ENCODE measurements at places on chromosomes 2 and 18.

GRCh38 chr2:240885566-240885965, 10.4 kb downstream of the MAB21L4 start:
- no peak for DNase-seq

- no peak for DNase-seq
Measured at GRCh38 chr18:44840058-44840790, 159.5 kb downstream of the SETBP1 start.

DNA sequence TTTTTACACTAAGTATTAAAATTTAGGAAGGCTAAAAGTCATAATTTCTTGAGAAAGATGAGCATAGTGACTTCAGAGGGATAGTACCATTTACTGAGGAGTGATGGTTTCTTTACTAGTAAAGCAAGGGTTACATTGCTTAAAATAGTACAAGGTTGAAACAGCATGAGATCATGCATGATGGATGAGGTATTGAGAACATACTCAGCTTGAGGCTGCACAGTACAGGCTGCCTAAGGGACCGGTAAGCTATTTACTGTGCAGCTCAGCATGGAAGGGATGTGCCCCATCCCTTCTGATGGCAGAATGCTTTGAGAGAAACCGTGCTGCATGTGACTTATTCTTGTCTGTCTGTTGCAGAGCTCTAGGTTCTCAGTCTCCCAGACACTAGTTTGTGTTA, 122.1 kb downstream of the EML6 start:
- no peak for DNase-seq

DNA sequence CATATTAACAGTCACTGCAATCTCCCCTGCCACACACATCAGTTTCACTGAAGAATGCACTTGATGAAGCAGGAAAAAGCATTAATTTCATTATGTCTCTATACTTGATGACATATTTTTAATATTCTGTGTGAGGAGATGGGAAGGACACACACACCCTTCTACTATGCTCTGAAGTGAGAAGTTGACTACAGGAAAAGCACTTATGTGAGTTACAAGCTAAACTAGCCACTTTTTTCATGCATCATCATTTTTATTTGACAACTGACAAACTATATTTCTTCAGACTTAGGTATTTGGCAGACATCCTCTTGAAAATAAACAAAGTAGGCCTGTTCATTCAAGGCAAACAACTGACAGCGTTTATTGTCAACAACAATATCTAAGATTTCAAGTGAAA, 150.4 kb upstream of the ID2 start:
- no peak for DNase-seq

DNA sequence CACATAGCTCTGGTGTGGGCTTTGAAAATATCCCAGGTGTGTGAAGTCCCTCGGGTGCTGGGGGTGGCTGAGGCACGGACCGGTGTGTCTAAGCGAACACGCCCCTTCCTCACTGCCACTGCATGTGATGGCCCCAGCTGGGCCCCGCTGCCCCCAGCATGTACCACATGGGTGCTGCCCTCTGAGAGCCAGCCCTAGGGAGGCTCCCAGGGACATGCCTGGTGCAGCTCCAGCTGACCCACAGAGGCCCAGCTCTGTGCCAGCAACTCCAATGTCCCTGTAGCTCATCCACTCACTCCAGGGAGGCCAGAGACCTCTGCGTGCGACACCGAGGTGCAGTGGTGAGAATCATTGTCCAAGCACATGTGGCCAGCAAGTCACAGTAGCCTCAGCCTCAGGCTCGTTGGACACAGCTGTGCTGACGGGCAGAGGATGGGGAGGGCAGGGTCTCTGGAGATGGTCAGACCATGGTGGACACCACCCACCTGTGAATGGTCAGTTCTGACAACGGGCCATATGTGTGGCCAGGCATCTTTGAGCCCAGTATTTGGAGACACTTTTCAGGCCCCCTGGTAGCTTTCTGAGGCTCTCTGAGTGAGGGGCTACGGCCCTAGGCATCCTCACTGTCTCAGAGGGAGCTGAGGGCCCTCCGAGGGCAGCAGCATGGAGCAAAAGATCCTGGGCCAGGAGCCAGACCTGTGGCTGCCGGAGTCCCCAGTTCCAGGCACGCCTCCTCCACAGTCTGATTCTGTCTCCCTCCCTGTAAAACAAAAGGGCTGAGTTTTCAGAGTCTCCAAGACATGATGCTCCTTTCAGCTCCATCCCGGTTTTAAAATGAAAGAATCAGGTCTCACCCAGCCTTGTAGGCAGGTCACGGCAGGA, 220.7 kb downstream of the NDUFA10 start:
- DNase-seq = no peak

- DNase-seq = peak; percentile 85
Measured at GRCh38 chr2:85602476-85603234, at the start of gene TMEM150A. Gene TMEM150A (minus strand): TSS chr2:85602698. CDS start chr2:85601948, 750 bp downstream.

Measured in stimulated activated CD4-positive, alpha-beta T cell treated with anti-CD3 and anti-CD28 coated beads, TNF-alpha, amount 100 ng/mL, for 1 hour (primary cell).